ENCODE measurements at places on chromosomes 3 and 15. TPM values are rescaled to one million over a fixed set of nuclear protein-coding genes. Genes with fewer than 3 reads are reported as not detected.
A peak's percentile ranks its signal among the peaks of the same experiment; 100 is the strongest.

- DNase-seq = no peak
Observed at GRCh38 chr15:38029736-38030135, 95.3 kb downstream of the TMCO5A start.

SEMA3G gene
- total RNA-seq = 1.9 TPM

SERPINI2 gene
- not detected for total RNA-seq

GRCh38 chr3:60090548-60090947 is 1040.7 kb upstream of the CFAP20DC start:
- DNase-seq = no peak

GRM7 gene
- total RNA-seq = not detected

GRCh38 chr3:139199421-139200010 is 144.3 kb upstream of the MRPS22 start:
- DNase-seq = no peak

DNA sequence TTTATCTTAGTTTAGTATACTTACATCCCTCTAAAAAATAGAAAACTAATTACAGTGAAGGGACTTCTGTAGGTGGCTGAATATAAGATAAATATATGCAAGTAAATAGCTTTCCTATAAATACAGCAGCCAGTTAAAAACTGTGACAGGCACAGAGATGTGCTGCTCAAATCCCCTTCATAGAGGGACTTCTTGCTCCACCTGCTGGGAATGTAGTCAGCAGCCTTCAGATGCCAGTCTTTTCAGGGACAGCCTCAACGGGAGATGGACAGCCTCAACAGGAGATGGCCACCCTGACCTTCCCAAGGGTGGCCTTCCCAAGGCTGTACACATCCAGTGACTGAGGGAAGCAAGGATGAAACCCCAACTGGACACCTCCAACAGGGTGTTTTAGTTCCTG is 15.7 kb upstream of the PRR23E start:
- DNase-seq = peak; percentile 45

- no peak for DNase-seq
Observed at GRCh38 chr15:45326280-45326679, 52.1 kb downstream of the GATM start.

BFSP2 gene
- not detected for total RNA-seq

- no peak for DNase-seq
Observed at GRCh38 chr3:29565236-29565635, 284.4 kb downstream of the RBMS3 start.

CCDC39 gene
- total RNA-seq = not detected

CADPS gene
- not detected for total RNA-seq

GRCh38 chr3:127320529-127321121 is 32.8 kb upstream of the PRR20G start:
- DNase-seq = peak; percentile 5

PSTPIP1 gene
- not detected for total RNA-seq

ADAMTS7 gene
- 36.4 TPM for total RNA-seq

- DNase-seq = no peak
Observed at GRCh38 chr3:157469561-157470294, 33.1 kb downstream of the PTX3 start.
